Esophagus muscularis mucosa (tissue), 4 donors: ENCODE measurements at places on chromosomes 2 and 18. TPM values are rescaled to one million over a fixed set of nuclear protein-coding genes. Genes with fewer than 3 reads are reported as not detected.

SCYGR4 gene
- total RNA-seq = not detected

GRCh38 chr2:217800433-217801114 lies 202.2 kb downstream of the TNS1 start:
- no peak for DNase-seq

GRCh38 chr2:33241072-33241471 lies 235.4 kb upstream of the RASGRP3 start:
- no peak for DNase-seq

DNA sequence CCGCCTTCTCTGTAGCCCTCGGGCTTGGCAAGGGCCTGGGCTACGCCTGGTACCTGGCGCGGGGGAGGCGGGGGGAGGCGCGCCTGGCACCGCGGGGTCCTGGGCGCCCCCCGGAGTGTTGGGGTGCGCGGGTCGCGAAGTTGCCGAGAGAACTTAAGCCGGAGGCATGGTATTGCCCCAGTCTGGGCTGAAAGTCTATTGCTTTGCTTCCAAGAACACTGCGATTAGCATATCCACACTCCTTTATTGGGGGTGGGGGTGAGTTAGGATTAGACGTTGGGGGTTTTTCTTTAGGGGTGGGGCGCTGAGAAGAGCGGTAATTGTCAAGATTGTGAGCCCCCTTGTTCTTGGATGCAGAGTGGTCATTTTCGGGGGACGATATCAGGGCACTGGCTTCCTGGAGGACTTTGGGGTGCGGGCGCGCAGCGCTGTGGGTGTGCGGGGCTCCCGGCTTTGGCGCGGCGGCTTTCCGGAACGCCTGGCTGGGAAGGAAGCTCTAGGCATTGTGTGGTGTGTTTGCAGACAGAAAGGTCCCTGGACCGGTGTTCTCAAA lies 798 bp downstream of the TANC1 start:
- DNase-seq = no peak

GRCh38 chr2:172434821-172435605 lies 7.6 kb downstream of the ITGA6 start:
- DNase-seq = no peak

DNA sequence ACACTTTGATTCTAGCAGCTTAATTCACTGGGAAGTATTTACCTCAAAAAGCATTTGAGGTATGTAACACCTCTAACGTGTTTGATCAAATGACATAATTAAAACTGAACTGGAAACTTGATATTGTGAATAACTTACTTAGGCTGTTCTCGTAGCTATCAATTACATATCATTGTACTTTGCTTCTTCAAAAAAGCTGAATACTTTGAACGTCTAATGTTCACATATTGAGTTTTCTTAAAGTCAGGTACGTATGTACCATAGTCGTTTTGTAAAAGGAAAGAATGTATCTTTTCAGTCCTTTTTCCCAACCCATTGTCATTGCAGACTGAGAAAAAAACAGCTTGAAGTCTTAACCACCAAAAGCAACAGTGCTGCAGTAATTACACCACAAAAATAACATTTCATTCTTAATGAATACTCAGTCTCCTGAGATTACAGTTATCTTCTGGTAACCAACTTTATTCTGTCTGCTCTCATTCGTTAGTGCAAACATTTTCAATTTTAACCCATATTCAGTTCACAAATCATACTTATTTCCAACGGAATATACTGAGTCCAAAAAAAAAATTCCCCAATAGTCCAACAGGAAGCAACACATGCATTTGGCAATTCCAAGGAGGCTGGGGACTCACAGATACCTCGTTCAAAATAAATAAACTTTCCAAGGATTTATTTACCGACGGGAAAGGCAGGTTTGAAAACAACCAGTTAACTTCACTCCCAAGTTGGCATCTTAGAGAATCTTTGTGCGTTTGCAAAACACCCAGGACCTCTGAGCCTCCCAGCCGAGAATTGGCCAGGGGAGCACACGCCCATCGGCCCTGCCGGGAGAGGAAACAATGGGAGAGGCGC lies 1.1 kb downstream of the CHN1 start:
- DNase-seq = no peak

NTSR2 gene
- not detected for total RNA-seq

DNA sequence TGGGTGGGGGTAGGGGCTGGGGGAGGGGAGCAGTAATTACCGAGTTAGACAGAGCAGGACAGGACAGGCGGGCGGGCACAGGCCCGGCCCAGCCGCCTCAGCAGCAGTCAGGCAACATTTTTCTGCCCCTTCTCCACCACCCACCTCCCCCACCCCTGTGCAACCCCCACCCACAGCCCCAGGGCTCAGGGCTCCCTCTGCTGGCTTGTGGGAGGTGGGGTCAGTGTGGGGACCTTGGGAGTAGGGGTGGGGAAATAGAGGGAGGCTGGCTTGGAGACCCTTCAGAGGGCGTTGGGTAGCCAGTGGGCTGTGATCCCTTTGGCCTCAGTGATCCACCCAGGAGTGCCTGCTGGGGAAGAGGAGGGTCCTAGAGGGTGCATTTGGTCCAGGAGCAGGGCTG lies 6.4 kb downstream of the WNT6 start:
- DNase-seq = no peak

- DNase-seq = no peak
Measured at GRCh38 chr2:127174136-127174535, 46.0 kb downstream of the CYP27C1 start.

DNA sequence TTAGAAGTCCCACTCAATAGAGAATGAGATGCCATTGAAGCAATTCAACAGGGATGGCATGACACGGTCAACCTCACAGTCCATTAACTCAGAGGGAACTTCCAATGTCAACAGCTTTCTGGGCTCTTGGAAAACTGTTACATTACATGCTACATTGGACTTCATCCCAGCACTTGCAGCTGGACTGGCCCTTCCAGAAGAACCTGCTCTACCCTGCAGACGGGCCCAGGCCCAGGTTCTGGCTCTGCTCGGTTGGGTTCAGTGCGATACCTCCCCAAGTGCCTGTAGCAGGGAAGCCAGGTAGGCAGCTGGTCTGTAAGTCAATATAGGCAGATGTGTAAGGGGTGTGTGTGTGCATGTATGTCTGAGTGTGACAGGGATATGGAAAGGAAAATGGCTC lies 12.9 kb downstream of the LAMA1 start:
- no peak for DNase-seq

GRCh38 chr18:62523631-62524439 lies 1.0 kb downstream of the ZCCHC2 start:
- DNase-seq = peak; percentile 91

DNA sequence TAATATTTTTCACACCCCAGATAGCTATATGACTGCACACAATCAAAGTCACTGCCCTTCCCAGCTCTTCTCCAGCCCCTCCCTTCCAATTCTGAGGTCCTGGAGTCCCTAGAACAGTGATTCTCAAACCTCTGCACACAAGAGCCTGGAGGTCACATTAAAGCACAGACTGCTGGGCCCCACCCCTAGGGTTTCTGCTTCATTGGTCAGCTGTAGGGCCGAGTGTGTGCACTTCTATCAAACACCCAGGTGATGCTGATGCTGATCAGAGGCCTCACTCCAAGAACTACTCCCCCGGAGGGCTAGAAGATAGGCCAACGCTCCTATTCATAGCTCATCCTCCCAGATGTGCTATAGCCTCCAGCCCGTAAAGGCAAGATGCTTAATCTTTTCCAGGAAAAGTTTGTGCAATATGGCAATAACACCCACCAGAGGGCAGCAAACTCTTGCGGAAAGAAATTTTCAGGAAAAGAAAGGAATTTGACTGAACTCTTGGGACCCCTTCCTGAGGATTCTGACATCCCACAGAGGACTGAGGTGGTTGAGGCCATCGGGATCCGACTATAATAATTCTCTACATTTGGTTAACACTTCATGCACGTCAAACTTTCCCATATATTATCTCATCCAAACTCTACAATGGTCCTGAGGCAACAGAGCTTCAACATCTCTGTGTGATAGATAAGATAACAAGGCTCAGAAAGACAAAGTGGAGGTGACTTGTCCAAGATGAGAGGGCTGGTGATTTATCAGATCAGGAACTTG lies 194.2 kb upstream of the PKDCC start:
- DNase-seq = no peak

TTR gene
- not detected for total RNA-seq

GRCh38 chr2:88549616-88550292 lies 77.5 kb downstream of the EIF2AK3 start:
- DNase-seq = no peak

DNA sequence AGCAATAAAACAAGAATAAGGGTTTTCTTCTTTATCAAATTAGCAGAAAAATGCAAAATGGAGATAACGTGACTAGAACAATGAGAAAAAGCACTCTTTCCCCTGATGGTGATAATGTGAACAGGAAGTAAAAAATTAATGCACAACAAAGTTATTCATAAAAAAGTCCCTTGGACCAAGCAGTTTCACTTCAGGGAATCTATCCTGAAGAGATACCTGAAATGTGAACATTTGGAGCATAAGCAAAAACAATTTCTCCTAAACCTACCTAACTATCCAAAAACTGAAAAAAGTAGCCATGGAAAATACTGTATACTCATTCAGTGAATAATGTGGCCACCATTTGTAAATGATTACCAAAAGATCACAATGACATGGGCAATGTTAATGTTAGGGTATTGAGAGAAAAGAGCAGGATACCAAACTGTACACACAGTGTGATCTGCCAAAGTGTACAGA lies 48.7 kb downstream of the TRIP12 start:
- DNase-seq = no peak

DNA sequence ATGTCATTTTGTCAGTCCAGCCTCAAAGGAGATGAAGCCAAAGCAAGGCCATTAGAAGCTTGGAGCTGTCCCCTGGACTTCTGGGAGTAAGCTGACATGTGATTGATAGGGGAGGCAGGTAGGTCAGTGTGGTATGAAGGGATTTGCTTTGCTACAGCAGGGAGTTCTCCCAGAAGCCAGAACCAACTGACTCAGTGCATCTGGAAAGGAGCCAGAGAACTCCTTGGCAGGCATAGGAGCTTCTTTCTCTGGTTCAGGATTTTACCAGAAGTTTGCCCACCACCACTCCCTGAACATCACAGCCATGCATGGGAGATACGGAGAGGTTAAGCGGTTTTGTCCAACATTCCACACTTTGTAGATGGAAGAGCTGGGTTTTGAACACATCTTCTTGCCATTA lies 24.5 kb upstream of the KCNE4 start:
- DNase-seq = no peak

GRCh38 chr2:208006833-208007232 lies 18.5 kb downstream of the PLEKHM3 start:
- peak; percentile 5 for DNase-seq

- no peak for DNase-seq
Measured at GRCh38 chr18:34933909-34934661, 107.1 kb upstream of the MAPRE2 start.

- no peak for DNase-seq
Measured at GRCh38 chr2:138474100-138474825, 27.3 kb upstream of the SPOPL start.

- peak; percentile 31 for DNase-seq
Measured at GRCh38 chr2:236861944-236862343, 223.7 kb upstream of the COPS8 start.

LINC00305 gene
- total RNA-seq = not detected

- DNase-seq = peak; percentile 93
Measured at GRCh38 chr2:136117909-136118818, at the start of gene CXCR4. Gene CXCR4, minus strand, starts transcription at chr2:136118149. Its CDS starts 89 bp downstream, at chr2:136118060.

DNA sequence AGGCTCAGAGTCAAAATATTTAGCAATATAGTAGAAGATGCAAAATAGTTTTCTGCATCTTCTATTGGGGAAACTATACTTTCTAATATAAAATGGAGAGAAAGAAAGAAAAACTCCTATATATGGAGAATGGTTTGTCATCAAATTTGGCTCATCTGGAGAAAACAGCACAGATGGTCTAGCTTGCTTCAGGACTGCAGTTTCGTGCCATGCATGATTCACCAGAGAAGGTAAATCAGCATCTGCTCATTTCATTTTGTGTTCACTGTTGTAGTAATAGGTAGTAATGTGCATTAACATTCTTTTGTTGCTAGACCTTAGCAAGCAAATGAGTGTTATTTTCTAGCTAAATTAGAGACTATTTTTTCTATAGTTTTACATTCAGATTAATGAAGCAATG lies 179.0 kb downstream of the ASXL3 start:
- DNase-seq = no peak

DNA sequence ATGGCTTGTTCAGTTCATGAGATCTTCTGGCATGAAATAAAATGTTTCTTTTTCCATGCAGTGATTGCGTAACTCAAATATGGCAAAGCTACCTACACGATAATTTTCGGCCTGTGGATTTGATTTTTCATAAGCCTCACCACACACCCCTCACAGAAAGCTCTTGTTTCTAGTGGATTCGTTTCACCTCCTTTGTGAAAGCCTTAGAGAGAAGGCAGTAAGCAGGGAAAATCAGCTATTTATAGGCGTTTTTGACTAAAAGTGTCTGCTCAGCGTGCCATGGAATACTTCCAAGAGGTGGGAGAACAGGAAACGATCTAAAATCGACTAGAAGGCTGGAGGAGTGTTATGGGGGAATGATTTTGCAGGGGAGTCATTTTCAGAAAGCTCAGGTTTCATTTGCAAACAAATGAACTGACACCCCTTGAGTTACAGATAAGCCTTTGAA lies 417.9 kb downstream of the TGIF1 start:
- no peak for DNase-seq

DNA sequence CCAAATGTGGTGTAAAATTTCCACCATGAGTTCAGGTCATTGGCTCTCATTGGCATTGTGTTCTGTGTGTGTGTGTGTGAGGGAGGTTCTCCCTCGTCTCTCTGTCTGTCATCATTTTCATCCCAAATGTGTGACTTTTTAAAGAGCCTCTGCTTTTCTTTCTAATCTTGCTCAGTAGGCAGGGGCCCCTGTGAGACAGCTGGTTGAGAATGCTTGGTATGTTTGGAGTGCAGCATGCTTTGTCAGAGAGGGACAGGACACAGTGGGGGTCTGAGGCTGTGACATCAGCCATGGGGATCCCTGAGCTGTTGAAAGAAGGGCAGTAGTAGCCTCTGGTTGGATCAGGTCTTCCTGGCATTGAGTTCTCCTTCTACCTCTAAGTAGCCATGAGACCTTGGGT lies 10.6 kb downstream of the PTPRM start:
- DNase-seq = no peak

SCYGR8 gene
- not detected for total RNA-seq

DNA sequence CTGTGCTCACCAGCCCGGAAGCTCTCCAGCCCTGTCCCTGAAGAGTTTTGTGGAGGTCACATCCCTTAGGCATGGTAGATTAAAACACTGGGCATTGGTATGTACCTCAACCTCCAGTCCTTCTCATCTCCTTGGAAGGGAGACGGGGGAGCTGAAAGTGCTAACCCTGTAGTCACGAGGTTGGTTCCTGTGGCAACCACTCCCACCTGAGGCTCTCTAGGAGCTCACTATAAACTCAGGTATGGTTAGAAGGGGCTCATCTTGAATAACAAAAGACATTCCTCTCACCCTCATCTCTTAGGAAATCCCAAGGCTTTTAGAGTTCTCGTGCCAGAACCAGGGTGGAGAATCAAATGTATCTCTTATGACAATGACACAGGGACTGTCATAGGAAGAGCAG lies 43.0 kb upstream of the MGAT4A start:
- no peak for DNase-seq
